ENCODE measurements at places on chromosomes 3 and 15. TPM values are rescaled to one million over a fixed set of nuclear protein-coding genes. Genes with fewer than 3 reads are reported as not detected.
A peak's percentile ranks its signal among the peaks of the same experiment; 100 is the strongest.

The TIPARP gene
- total RNA-seq: 20.4 TPM

GRCh38 chr3:5187920-5188418, 462 bp downstream of the EDEM1 start:
- peak; percentile 43 for DNase-seq

The LRRC3B gene
- total RNA-seq: not detected

- DNase-seq: no peak
Measured at GRCh38 chr3:197749315-197749600, 425 bp upstream of the FYTTD1 start.

- DNase-seq: no peak
Measured at GRCh38 chr15:82540984-82541431, 751 bp upstream of the RPS17 start.

The CFAP91 gene
- 0.25 TPM for total RNA-seq

The ABCF3 gene
- 84.4 TPM for total RNA-seq

GRCh38 chr3:52106951-52107611, 47.1 kb downstream of the POC1A start:
- DNase-seq: no peak

DNA sequence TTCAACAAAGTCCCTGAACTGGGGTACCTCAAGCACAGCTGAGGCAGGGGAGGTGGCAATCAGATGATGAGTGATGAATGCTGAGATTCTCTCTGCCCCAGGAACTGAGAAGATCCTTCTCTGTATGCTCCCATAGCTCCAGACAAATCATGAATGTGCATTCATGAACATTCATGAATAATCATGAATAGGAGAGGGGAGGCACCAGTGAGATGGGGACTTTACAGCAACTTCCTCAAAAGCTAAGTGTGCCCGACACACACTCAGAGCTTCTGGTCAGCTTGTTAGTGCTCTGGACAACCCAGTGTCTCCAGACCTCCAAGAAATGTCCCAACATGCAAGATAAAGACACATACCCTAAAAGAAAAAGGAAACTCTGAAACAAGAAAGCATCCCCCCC, 24.3 kb downstream of the LRRC2 start:
- DNase-seq: no peak

GRCh38 chr15:70327856-70328678, 230.3 kb upstream of the TLE3 start:
- no peak for DNase-seq

DNA sequence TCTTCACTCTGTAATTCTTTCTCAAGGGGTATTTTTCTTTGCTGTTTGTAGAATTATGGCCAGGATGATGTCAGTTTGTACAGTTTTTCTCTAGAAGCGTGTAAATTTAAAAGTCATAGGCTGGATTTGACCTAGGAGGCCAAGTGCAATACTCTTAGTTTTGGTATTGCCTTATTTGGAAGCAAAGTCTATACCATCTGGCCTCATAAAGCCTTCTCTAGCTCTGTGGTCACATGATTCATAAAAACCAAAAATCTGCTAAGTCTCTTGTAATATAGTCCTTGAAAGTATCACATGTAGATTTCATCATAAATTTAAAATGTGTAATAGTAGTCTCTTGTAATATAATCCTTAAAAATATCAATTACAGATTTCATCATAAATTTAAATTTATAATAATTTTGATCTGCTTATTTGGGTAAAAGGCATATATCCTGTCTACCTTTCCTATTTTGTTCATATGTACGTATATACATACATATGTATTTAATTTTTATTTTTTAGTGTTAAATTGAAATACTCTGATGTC, 25.6 kb downstream of the TEX9 start:
- DNase-seq: no peak

GRCh38 chr15:71444032-71444810, 328.9 kb downstream of the THSD4 start:
- DNase-seq: no peak

DNA sequence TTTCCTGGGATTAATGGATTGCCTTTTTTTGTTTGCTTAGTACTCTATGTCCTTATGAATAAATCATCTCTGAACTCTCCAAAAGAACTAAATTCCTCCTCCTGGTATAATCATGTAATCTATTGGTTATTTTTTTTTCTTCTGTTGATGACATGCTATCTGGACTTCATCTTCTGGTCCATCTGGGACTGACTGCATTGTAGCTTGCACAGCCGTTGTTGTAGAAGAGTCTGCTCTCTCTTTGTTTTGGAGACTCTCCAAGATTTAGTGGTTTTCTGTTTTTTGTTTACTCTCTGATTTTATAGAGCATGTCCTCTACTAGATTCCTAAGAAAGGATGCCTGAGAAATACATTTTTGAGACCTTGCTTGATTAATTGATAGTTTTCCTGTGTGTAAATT, 19.1 kb downstream of the IREB2 start:
- DNase-seq: no peak

The CKMT1A gene
- not detected for total RNA-seq

The ATP13A4 gene
- total RNA-seq: 0.37 TPM

GRCh38 chr3:53845103-53845880, 927 bp downstream of the CHDH start:
- DNase-seq: no peak

DNA sequence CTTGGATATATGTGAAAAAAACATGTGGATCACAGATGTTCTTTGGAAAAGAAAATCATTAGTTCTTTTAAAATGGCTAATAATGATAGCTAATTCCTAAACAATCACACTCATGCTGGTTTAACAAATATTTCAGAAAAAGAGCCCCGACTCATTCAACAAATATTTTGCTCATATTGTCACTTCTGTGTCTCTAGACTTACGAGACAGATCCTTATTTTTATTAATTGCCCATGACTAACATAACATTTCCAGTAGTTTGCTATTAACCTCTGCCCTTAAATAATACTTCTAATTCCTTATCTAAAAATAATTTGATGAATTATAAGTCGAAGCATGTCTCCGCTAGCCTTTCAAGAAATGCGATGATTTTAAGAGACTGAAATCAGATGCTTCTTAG, 70.4 kb downstream of the SATB1 start:
- no peak for DNase-seq

Data from activated T-cell treated with anti-CD3 and anti-CD28 coated beads, Interleukin-2, amount 50 U/mL, for 4 hours (primary cell).